Activated CD4-positive, alpha-beta T cell treated with anti-CD3 and anti-CD28 coated beads for 1 hour (primary cell): ENCODE measurements at places on chromosomes 6 and 20.

DNA sequence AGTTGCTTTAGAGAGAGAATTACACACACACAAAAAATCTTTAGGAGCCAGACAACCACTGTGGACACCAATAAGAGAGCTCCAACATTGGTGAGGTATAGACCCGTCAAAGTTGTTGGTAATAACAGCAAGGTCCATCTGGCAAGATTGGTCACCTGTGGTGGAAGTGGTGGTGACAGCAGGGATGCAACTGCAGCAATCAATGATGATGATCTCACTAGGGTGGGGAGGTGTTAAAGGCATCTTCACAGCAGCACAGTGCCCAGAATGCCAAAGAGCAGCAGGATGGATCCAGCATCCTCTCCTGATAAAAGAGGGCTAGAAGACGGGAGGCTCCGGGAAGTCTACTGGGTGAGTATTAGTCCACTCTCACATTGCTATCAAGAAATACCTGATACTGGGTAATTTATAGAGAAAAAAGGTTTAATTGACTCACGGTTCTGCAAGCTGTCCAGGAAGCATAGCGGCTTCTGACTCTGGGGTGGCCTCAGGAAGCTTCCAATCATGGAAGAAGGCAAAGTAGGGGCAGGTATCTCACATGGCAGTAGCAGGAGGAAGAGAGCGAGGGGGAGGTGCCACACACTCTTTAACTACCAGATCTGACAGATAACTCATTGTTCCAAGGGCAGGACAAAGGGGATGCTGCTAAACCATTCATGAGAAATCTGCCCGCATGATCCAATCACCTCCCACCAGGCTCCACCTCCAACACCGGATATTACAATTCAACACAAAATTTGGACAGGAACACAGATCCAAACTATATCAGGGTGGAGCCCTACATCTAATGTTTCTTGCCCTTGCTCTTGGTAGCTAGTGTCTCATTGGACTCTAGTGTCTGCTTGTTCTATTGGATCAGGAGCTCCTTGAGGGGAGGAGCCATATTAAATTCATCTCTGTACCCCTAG lies 48.9 kb downstream of the KLHL31 start:
- DNase-seq = no peak

DNA sequence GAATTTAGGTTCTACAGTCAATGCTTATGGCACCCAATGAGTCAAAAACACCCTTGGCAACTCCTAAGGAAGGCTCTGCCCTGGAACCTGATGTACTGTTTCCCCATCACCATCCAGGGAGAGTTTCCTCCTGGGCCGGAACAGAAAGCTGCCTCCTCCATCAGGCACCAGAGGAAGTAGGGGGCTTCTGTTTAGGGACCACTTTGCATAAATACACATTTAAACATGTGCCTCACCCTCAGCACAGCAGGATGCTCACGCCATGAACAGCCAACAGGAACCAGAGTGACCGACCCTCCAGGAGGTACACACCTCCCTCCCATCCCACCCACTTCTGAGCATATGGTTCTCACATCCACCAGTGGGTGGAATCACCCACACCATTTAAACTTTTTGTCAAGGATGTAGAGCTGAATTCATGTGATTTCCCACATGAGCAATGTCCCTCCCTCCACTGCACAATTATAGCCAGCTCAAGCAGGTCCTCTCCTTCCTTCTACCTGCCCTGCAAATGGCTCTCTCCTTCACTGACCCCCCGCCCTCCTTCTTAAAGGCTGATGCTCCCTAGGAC lies 14.8 kb downstream of the DDRGK1 start:
- DNase-seq = no peak

- DNase-seq = no peak
Measured at GRCh38 chr6:36098920-36099647, 31.2 kb upstream of the MAPK13 start.

DNA sequence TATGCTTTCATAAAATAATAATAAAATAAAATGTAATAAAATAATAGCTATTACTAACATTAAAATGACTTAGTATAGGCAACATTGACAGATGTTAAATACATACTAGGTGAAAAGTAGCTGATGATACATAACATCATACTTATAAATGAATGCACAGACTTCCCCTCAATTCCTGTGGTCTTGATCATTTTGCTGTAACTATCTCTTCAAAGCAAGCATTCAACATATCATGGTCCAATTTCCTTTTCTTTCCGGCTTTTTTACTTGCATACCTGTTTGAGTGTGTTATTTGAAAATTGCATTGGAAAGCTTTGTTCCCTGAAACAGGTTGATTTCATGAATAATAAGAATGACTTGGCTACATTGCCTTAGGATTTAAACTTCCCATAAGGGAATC lies 309.3 kb downstream of the HDGFL1 start:
- DNase-seq = no peak

GRCh38 chr6:29705389-29706231 lies 17.6 kb upstream of the HLA-F start:
- DNase-seq = no peak

GRCh38 chr6:108312605-108313004 lies 17.8 kb downstream of the AFG1L start:
- DNase-seq = no peak

DNA sequence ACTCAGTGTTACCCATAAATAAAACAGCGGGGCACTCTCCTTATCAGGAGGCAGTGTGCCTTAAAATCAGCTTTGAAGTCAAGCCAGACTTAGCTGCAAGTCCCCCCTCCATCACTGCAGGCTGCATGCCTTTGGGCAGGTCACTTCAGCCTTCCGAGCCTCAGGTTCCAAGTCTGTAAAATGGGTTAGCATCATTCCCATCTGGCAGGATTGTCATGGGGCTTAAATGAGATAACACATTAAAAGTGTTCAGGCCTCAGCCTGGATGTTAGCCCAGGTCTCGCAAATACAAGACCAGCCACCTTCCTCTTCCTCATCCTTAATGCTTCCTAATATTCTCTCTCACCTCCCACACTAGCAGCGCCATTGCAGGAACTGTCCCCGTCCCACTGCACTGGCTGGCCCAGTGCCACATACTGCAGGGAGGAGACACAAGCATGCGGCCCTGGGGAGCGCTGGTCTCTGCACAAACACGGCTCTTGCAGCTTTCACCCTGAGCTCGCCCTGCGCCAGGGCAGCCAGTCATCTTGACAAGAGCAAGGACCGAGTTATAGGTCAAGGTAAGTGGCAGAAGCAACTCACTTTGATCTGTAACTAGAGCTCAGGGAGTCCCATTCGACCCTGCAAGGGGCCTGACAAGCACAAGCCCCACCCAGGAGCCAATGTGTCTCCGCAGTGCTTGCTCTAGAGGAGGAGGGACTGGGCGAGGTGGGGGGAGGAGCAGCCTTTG lies 564.6 kb upstream of the AGPAT4 start:
- no peak for DNase-seq

DNA sequence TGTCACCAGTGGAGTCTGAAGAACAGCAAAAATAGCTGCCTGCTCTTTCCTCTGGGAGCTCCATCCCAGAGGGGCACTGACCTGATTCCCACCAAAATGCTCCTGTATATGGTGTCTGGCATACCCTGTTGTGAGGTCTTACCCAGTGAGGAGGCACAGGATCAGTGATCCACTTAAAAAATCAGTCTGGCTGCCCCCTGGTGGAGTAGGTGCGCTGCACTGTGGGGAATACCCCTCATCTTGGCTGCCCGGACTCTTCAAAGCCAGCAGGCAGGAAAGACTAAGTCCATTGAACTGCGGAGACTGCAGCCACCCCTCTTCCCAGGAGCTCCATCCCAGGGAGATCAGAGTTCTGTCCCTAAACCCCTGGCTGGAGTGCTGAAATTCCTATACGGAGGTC lies 230.9 kb upstream of the HTR1E start:
- DNase-seq = no peak

DNA sequence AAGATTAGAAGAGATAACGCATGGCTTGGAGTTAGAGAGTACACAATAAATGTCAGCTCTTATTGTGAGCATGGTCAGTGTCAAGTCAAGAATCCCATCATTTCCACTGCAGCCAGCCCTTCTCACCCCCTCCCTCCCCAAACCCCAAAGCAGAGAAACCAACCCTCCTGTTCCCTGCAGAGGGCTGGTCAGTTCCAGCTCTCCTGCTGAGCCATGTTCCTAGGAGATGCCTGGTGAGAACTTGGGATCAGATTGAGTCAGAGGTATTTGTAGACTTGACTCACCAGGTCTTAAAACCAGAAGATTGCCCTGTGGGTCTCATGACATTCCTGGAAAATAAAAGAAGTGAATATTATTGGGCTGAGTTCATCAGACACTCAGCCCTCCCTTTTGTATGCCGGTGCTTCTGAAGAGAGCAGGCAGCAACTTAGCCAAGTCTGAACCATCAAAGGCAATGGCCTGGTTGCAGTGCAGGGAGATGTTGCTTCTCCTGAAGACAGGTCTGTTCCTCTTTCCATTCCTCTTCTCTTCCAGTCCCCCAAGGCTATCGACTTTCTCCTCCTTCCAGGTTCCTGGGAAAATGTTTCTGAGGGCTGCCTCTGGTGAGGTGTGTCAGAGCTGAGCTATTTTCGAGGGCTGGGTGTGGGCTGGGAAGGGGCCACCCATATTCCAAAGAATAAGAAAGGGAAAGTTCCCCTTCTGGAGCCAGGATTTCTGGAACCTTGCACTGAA lies 278.2 kb upstream of the SUPT3H start:
- DNase-seq = no peak

DNA sequence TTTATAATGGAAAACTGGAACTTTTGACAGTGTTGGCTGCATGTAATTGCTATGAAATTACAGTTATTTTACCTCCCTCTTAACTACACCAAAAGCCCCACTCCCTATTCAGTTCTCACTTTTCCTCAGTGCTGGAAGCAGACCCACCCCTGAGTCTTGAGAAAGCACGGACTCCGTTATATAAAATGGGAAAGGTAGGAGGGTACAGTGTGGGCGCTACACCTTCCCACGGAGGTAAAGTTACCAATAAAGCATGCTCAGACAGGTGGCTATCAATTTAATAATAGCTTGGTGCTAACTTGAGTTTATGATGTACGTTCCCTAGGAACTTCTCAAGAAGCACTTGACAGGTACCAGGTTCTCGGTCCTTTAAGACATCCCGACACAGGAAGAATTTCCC lies 59.0 kb downstream of the CLIC5 start:
- no peak for DNase-seq

- no peak for DNase-seq
Measured at GRCh38 chr6:74320715-74321114, 624.7 kb downstream of the CD109 start.

GRCh38 chr6:31529329-31530150 lies 778 bp downstream of the MCCD1 start:
- DNase-seq = no peak

- no peak for DNase-seq
Measured at GRCh38 chr20:991850-992249, 10.3 kb downstream of the RSPO4 start.

DNA sequence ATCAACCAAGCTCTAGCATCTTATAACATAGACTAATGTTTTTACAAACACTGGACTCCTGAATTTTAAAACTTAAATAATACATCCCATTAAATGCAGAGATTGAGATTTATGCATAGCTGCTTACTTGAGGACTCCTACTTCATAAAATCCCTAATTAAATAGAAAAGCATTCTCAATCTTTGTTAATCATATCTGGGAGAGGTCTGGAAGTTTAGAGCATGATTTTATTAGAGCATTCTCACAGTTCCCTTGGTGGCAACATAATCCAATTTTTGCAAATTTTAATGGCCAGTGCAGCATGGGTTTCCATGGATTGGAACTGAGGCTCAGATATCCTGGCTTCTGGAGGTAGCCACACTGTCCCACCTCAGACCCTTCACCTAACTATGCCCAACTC lies 19.5 kb downstream of the BTBD3 start:
- no peak for DNase-seq

- no peak for DNase-seq
Measured at GRCh38 chr6:100455230-100456124, 9.2 kb downstream of the SIM1 start.

GRCh38 chr6:128098000-128098581 lies 197.2 kb upstream of the THEMIS start:
- DNase-seq = no peak

DNA sequence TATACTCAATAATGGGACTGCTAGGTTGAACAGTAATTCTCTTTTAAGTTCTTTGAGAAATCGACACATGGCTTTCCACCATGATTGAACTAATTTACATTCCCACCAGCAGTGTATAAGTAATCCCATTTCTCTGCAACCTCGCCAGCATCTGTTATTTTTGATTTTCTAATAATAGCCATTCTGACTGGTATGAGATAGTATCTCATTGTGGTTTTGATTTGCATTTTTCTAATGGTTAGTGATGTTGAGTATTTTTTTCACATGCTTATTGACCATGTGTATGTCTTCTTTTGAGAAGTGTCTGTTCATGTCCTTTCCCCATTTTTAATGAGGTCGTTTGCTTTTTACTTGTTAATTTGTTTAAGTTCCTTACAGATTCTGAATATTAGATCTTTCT lies 66.5 kb downstream of the STK4 start:
- DNase-seq = no peak

GRCh38 chr6:13715444-13715883 lies 3.8 kb upstream of the RANBP9 start:
- DNase-seq = no peak

GRCh38 chr20:54090230-54091119 lies 20.1 kb upstream of the BCAS1 start:
- DNase-seq = no peak

DNA sequence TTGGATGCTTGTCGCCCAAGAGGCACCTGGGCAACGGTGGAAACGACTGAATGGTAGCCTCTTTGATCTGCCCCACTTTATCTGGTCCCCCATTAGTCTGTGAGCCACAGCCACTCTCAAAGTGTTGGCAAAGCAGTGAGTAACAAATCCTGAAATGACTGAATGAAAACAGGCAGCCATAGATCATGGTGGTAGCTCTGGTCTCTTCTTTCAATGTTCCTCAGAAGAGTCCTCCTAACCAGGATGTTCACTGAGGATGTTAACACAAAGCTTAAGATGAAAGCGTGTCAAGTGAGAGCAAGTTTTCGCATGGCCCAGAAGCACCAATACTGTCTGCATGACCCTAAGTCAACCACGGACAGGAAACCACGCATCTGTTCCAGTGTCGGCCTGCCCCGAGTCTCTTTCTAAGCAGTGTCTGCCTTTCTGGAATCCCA lies 107.3 kb downstream of the IRF4 start:
- no peak for DNase-seq

DNA sequence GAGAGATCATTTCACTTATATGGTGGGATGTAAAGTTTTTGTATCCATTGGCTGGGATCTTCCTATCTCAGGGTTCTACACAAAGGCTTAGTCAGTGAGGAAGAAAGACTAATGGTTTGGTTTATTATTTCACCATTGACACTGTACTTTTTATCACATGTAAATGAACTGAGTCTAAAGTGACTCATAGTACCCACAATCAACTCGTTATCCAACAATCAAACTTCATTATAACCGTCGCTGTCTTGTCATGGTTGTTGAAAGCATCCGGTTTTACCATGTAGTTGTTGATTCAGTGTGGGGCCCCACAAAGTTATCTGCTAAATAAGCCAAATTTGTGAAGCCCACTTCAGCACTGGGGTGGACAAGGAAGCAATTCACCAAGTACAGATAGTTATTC lies 55.8 kb upstream of the MTRF1L start:
- DNase-seq = no peak

GRCh38 chr6:38320843-38321242 lies 318.9 kb downstream of the BTBD9 start:
- no peak for DNase-seq

GRCh38 chr6:34237316-34237721 lies 646 bp downstream of the HMGA1 start:
- no peak for DNase-seq

- DNase-seq = no peak
Measured at GRCh38 chr20:3632311-3633004, 30.7 kb downstream of the GFRA4 start.
